T-helper 9 cell (primary cell): ENCODE measurements at places on chromosomes 2 and 18.

DNA sequence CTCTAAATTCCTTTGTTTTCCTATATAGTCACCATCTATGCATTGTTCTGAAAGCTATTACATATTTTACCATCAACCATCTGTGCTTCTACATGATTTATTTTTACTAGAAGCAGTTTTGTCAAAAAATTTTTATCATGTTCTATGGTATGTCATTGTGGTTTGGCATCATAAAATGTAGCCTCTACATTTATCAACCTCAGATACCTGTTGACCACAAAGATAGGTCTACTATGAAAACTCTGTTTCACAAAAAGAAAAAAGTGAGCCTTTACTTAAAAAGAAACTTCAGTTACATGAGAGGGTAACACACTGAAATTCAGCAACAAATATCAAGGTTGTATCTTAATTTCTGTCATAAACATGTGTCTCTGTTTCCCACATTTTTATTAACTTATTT, 3.7 kb downstream of the BCL2 start:
- no peak for DNase-seq

GRCh38 chr2:46361920-46362666, 64.9 kb downstream of the EPAS1 start:
- DNase-seq: no peak

DNA sequence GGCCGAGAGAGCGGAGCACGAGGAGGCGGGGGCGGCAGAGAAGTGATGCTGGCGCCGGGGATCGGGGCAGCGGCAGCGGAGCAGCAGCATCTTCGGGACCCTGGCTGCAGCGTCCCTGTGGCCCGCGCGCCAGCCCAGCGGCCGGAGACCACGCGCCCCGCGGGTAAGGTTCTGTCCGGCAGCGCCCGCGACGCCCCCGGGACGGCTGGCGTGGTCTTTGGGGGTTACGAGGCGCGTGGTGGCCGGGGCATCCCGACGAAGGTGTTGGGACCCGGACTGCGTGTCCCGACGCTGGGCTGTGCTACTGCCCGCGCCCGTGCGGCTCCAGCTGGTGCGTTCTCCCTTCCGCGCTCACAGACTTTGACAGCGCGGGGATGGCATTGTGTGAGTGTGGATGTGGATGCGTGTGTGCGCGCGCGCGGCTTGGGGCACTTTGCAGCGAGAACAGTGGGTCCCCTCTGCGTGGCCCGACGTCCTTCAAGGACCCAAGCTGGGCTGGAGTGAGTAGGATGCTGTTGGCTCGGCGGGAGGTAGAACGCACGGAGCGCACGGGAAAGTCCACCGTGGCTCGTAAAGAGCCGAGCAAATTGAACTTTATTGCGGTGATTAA, 405.0 kb downstream of the XIRP2 start:
- DNase-seq: no peak

DNA sequence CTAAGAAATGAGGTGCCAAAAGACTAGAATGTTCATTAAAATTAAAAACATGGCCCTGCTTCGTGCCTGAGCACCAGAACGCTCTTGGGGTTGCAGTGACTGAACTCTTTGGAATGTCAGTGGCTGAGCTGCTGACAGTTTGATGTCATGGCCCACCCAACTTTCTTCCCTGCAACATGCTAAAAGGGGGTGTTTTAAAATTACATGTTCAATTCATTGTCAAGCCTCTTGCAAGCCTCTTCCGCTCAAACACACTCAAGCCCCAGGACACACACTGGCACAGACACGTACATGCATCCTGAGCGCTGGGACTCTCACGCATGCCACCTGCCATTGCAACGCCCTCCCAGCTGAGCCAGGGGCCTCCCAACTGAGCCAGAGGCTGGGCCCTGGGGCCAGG, 12.6 kb downstream of the RUFY4 start:
- DNase-seq: no peak

DNA sequence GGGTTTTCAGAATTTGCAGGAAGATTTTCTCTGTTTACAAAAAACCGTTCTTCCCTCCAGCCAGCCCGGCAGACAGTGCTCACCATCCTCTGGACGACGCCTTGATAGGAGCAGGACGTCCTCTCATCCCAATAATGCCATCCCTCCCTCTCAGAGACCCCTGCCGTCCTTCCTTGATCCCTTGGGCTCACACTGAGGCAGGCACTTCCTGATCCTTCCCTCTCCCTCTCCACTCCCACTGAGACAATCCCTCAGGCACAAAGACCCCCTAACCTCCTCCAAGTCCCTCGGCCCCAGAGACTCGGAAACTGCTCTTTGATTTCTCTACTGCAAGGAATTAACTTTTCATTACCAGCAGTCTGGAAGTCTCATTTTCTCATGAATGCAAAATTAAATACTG, 42.5 kb downstream of the PAX3 start:
- DNase-seq: no peak

- DNase-seq: no peak
Observed at GRCh38 chr18:70082430-70082829, 123.1 kb downstream of the RTTN start.

DNA sequence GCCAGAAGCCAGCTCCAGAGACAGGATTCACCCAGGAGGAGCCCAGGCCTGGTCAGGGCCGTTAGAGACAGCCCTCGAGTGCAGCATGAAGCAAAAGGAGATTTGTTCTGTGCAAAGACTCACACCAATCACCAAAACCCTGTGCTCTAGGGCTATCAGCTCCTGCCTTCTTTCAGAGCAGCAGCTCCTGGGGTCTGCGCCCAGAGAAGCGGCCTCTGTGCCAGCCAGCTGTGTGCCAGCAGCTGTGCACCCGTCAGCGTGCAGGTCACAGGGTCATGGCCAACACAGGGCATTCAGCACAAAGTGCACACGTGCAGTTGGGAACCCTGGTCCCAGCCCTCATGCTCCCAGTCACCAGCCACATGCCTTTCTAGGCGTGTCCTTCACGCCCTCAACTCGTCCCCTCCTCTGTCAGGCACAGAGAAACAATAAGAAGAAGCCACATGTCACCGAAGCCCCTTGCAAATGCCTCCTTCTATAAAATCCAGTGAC, 49.3 kb downstream of the ZNF516 start:
- DNase-seq: no peak

- no peak for DNase-seq
Observed at GRCh38 chr2:84866122-84866521, 14.8 kb downstream of the TRABD2A start.

DNA sequence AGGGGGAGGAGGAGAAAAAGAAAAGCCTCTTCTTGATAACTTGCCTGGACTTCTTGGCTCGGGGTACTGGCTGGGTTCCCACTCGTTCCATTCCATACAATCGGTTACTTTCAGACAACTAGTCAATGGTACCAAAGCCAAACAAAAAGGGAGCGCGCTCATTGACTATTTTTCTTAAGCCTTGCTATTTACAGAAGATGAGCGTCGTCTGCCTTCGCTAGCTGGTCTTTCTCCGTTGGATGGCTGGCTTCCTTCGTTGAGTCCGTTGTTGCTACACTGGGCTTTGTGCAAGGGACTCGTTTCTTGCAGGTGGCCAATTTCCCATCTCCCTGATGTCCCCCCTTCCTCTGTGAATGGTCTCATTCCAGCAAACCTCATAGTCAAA, 260.4 kb downstream of the ZNF516 start:
- DNase-seq: no peak

- no peak for DNase-seq
Observed at GRCh38 chr2:43109261-43109743, 117.1 kb downstream of the ZFP36L2 start.

DNA sequence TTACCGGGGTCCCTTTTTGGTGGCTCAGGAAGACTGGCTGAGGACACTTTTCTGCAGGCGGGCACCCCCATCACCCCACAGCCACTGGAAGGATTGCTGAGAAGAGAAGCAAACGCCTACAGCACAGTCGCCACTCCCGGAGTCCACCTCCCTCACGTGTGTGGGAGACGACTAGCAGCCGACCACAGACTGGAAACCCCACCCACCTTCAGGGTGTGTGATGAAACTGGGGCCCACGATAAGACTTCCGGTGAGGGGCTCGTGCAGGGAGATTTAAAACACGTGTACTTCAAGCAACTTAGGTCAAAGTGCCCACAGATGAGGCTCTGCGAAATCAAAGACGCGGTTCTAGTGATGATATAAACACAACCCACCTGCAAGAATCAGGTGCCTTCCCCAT, 26.3 kb downstream of the MBP start:
- DNase-seq: peak; percentile 69

GRCh38 chr2:147646818-147647468, 197.9 kb upstream of the ACVR2A start:
- no peak for DNase-seq

DNA sequence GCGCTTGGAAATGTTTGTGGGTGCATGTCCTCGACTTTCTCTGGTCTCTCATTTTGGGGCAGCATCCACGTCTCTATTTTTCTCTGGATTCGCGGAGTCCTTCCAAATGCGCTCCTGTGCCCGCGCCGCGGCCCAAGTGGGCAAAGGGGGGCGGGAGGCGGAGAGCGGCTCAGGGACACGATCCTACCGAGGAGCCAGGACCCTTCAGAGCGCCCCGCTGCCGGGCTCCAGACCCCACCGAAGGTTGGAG, 990 bp downstream of the EPAS1 start:
- no peak for DNase-seq

DNA sequence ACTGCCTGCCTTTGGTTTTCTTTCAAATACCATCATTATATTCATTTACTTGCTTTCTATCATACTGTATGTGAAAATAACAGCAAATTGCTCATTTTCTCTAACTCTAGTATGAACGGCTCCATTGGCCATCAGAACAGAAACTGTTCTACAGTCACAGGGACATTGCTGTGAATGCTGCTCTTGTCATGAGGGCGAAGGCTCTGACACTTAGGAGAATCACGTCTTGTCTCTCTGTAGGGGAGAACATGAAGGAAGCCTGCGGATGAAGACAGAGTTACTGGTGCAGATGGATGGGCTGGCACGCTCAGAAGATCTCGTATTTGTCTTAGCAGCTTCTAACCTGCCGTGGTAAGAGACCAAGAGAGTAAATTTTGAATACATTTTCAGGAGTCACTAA, 41.7 kb upstream of the ELOA2 start:
- no peak for DNase-seq

DNA sequence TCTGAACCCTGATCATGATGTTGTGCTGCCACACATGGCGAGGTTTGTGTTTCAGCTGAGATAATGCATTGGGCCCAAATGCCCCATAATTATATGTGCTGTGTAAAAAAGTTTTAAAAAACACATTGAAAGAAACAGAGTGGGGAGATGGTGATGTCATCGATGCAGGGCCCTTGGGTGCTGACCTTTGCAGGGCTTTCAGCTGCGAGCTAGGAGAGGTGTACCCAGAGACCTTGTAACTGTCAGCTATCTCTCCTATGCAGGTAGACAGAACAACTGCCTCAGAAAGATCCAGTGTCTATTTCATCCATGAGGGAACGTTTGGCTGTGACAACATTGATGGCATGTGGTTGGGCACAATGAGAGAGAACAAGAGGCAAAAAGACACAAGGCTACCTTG, 286.9 kb upstream of the CELF4 start:
- no peak for DNase-seq

DNA sequence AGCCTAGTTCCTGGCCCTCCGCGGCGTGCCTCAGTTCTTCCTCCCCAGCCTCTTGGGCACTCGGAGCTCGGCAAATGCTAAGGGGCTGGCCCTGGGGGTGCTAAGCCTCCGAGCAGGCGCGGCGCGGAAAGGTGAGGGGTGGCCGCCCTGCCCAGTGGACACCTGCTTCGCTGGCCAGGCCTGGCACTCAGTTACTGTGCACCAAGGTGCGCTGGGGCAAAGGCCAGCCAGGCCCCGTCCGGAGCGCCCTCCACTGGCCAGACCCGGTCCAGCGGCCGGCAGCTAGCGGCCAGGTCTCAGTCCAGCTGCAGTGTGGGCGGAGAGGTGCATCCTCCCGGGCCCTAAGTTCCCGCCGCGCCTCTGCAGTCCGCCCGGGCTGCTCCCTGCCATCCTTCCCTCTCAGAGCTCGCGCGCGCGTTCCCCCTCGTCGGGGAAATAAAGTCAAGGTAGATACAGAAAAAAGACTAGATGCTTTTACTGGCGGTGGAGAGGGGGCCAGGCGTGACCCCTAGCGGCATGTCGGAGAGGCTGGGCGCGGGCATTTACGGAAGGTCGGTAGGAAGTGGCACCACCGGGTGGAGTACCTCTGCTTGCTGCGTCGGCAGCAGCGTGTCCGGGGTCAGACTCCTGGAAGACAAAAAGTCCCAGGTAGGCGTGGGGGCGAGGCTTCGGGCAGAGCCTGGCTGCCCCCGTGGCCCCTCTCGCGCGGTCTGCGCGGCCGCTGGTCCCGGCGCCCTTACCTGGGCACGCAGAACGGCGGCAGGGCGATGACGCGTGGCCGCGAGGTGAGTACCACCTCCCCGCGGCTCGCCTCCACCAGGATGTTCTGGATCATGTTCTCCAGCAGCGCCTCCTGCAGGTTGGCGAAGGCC, 9.4 kb upstream of the CRYBA2 start:
- peak; percentile 52 for DNase-seq

GRCh38 chr2:220521551-220521950, 894.1 kb downstream of the SLC4A3 start:
- DNase-seq: no peak

DNA sequence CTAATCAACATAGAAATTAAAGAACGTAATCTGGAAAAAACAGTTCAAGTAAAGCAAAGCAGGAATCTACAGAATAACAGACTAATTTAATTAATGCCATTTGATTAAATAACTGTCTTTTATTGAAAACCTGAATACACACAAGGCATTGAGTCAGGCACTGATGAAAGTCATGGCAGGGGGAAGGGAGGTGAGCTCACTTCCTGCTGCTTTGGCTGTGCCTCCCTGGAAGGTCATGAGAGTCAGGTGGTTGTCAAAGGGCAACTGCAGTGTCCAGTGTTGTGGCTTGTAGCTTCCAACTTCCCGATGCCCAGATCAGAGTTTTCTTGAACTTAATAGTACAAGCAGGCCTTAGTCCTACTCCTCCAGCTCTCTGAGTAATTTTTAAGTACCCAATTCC, 180.9 kb downstream of the PID1 start:
- no peak for DNase-seq

- no peak for DNase-seq
Observed at GRCh38 chr2:150811259-150811855, 323.9 kb upstream of the RND3 start.

DNA sequence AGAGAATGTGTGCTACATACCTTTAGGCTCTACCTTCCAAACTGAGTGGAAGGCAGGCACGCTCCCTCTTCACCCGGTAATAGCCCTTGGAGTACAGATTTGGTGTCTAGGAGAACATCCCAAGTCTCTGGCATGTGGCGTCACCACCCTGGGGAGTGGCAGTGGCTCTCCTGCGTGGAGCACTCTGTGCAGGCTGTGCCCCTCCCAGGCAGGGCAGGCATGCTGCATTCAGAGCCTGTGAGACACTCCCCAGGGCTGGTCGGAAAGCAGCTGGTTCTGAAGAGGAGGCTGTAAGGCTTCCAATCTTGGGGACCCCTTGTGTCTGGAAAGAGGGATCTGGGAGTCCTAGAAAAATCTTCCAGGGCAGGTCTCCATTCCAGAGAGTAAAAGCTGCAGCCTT, 193.3 kb downstream of the ANKRD30B start:
- no peak for DNase-seq

- DNase-seq: no peak
Observed at GRCh38 chr2:105800953-105801635, 56.4 kb downstream of the NCK2 start.

GRCh38 chr2:170966648-170967396, 37.8 kb downstream of the GORASP2 start:
- no peak for DNase-seq
